ENCODE measurements at places on chromosomes 16 and 17. TPM values are rescaled to one million over a fixed set of nuclear protein-coding genes. Genes with fewer than 3 reads are reported as not detected.

GRCh38 chr17:7315570-7316235 lies 543 bp upstream of the GPS2 start:
- H3K27ac ChIP-seq = peak overlapping the region; percentile 91
- peaks cover 26% of the 10 kb centered on the region for H3K4me1 ChIP-seq
- H3K27me3 ChIP-seq = no peaks in the 10 kb centered on the region
- H3K36me3 ChIP-seq = peaks cover 18% of the 10 kb centered on the region
- no peak for DNase-seq

ARL16 gene
- 52.7 TPM for total RNA-seq

DNA sequence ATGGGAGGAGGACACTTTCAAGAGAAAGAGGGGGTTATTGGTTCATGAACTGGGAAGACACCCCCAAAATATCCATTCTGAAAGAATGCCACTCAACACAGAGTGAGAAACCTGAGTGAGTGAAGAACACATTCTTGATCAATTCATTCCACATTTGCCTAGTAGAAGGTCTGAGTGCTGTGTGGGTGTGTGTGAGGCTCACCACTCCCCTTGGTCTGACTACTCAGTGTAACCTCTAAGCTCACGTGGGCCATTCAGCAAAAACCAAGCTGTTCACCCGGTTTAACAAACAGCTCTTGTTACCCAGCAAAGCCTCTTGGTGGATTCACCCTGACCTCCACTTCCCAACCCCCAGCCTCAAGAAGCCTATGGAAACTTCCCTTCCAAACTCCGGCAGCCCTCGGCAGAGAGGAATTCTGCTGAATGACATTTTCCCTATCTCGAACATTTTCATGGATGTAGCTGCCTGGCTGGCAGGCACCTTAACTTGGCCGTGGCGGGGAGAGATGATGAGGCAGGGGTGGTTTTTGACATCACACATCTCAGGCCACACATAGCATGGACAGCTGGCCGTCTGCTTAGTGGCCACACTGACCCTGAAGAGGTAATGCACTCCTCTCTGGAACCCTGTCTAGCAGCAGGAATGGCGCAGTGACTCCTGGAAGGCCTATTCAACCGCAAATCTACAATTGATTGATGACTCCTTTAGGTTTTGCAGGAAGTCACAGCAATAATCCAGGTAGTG lies 11.6 kb downstream of the ST6GALNAC1 start:
- no peaks in the 10 kb centered on the region for H3K36me3 ChIP-seq
- DNase-seq = no peak
- H3K27me3 ChIP-seq = no peaks in the 10 kb centered on the region
- no peak overlapping the region for H3K4me3 ChIP-seq

SNAI3 gene
- not detected for total RNA-seq

- H3K36me3 ChIP-seq = no peaks in the 10 kb centered on the region
- no peaks in the 10 kb centered on the region for H3K4me1 ChIP-seq
- no peaks in the 10 kb centered on the region for H3K27me3 ChIP-seq
- no peak overlapping the region for H3K4me3 ChIP-seq
- H3K27ac ChIP-seq = no peak overlapping the region
Measured at GRCh38 chr16:74100395-74101326, 196.0 kb upstream of the PSMD7 start.

DNA sequence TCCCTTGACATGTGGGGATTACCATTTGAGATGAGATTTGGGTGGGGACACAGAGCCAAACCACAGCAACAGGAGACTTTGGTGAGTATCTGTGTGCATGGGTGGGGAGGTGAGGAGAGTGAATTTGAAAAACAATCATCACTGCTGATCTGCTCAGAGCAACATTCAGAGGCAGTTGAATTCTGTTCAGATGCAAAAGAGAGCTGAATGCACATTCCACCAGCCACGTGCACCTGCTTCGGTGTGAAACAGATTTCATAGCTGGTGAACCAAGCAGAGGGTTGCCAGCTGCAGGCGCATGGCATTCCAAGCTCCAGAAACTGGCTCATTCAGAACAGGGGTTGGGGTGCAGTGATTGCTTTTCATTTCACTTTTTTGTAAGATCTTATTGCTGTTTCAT lies 233.1 kb upstream of the FOXF1 start:
- DNase-seq = no peak
- no peak overlapping the region for H3K4me3 ChIP-seq
- peaks cover 2% of the 10 kb centered on the region for H3K27me3 ChIP-seq
- H3K4me1 ChIP-seq = no peaks in the 10 kb centered on the region
- no peaks in the 10 kb centered on the region for H3K36me3 ChIP-seq
- H3K27ac ChIP-seq = no peak overlapping the region

- no peaks in the 10 kb centered on the region for H3K27me3 ChIP-seq
- peak; percentile 12 for DNase-seq
- H3K4me3 ChIP-seq = no peak overlapping the region
- H3K27ac ChIP-seq = no peak overlapping the region
- H3K4me1 ChIP-seq = no peaks in the 10 kb centered on the region
Measured at GRCh38 chr17:49290690-49291359, 60.2 kb upstream of the PHOSPHO1 start.

- H3K27ac ChIP-seq = no peak overlapping the region
- peaks cover 5% of the 10 kb centered on the region for H3K4me1 ChIP-seq
- H3K4me3 ChIP-seq = no peak overlapping the region
- H3K36me3 ChIP-seq = no peaks in the 10 kb centered on the region
Measured at GRCh38 chr16:2233872-2234812, 2.1 kb upstream of the DNASE1L2 start.

- no peak overlapping the region for H3K4me3 ChIP-seq
- no peak for DNase-seq
- no peak overlapping the region for H3K27ac ChIP-seq
- H3K4me1 ChIP-seq = no peaks in the 10 kb centered on the region
Measured at GRCh38 chr17:2056206-2057174, 1.6 kb downstream of the HIC1 start.

- H3K4me3 ChIP-seq = peak overlapping the region; percentile 25
- H3K27me3 ChIP-seq = no peaks in the 10 kb centered on the region
- no peaks in the 10 kb centered on the region for H3K4me1 ChIP-seq
- DNase-seq = no peak
- no peaks in the 10 kb centered on the region for H3K36me3 ChIP-seq
Measured at GRCh38 chr17:38926293-38927070, 1.1 kb downstream of the LASP1NB start.

All from Panc1 (cell line).